Left lung (tissue), 14 donors: ENCODE measurements at places on chromosomes 12 and 14. TPM values are rescaled to one million over a fixed set of nuclear protein-coding genes. Genes with fewer than 3 reads are reported as not detected.

DNA sequence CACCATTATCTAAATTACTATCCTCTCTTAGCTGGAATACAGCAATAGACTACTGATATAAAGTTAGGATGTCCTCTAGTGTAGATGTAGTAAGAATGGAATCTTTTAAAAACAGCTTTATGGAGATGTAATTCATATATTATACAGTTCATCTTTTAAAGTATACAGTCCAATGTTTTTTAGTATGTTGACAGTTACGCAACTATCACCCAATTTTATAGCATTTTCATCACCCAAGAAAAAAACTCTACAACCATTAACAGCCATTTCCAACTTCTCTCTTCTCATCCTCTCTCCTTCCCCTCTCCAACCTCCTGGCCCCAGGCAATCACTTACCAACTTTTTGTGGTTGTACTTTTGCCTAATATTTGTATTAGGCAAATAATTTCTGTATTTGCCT is 22.6 kb downstream of the EPYC start:
- no peak for DNase-seq

- DNase-seq, result no peak
Measured at GRCh38 chr12:257521-258321, 4.9 kb downstream of the SLC6A13 start.

TAS2R43 gene
- 0.53 TPM for polyA plus RNA-seq

SIX6 gene
- polyA plus RNA-seq, result not detected

OVCH1 gene
- polyA plus RNA-seq, result not detected

DNA sequence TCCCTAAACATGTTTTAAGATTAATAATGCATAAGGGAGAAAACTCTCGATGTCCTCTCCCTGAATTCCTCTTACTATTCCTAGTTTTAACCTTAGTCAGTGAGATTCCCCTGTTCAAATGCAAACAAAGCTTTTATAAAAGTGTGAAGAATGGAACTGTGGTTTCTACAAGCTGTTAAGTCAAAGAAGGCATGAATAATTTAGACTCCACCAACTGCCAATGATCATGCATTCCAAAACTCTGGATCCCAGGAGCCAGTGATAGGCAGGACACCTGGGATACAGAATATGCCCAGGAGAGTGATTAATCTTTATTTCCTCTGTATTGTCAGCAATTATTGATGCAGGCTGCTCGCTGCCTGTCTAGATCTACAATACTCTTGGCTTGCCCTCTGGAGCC is 190.3 kb upstream of the ATF7IP start:
- DNase-seq, result no peak

GRCh38 chr12:69642531-69642930 is 31.8 kb upstream of the LRRC10 start:
- DNase-seq, result no peak

GRCh38 chr14:95649230-95649629 is 37.0 kb upstream of the TCL1B start:
- DNase-seq, result no peak

CDKN1B gene
- polyA plus RNA-seq, result 73.6 TPM
